ENCODE measurements at places on chromosomes 5 and 9.

DNA sequence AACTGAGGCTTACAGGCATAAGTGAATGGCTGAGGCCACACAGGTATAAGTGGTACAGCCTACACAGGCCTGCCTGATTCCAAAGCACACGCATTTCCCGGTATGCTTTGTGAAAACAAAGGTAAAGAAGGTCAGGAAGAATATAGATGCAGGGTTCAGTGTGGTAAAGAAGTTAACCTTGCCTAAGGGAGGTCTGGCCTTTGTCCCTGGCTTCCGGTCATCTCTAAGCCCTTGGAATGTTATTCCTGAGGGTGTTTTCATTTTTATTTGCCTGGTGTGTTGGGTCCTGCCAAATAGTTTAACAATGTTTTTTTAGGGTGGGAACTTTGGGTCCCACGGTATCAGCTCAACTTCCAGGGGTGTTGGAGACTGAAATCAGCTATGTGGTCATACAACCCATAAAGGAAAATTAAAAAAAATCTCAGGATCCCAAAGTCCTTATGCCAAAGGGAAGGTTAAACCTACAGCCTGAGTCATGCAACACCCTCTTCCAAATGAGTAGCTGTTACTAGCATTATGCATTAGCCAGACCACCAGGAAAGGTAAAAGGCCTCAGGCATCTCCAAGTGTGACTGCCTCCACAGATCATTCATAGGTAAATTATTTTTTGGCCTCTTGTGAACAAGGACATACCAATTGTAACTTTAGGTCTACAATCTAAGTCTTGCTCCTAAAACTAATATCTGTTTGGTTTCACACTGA lies 124.6 kb downstream of the ATP10B start:
- no peak for DNase-seq

DNA sequence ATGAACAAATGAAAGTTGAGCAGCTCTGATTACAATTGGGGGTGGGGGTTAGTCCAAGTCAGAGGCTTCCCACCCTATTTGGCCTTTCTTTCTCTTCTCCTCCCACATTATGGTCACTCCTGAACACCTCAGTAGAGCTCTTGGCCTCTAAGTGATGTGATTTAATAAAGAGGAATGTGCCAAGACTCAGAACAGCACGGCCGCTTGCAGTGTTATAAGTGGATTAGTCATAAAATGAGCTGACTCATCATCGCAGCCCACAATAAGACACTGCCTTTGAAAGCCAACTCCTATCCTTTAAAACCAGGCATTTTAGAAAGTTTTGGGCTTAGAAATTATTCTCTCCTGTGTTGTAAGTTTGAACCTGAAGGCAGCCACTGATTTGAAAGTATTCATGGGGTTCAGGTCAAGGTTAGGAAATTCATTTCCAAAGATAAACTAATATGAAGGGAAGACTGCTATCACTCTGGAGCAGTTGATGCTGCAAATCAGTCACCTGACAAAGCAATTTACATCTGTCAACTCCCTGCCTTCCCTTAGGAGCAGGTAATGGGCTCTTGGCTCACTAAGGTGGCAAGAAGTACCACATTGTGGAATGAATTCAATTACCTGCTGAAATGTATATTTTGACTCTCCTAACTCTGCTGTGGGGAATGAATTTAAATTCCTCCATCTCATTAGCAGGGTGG lies 283.6 kb upstream of the NMUR2 start:
- peak; percentile 95 for DNase-seq

GRCh38 chr5:124660229-124661093 lies 86.0 kb downstream of the ZNF608 start:
- DNase-seq: peak; percentile 81

DNA sequence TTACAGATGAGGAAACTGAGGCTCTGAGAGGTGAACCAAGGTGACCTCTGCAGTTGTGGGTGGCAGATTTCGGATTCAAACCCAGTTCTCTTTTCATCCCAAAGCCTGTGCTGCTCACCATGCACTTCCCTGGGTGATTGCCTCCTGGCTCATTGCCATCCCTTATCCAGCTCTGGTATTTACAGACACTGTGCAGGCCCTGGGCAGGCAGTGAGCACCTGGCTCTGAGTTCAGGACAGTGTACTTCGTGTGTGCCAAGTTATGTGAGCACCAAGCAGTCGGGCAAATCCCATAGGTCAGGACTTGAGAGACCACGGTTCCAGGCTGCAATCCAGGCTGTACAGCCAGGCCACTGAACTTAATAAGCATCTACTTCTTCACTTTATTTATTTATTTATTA lies 1.4 kb downstream of the LRSAM1 start:
- no peak for DNase-seq

GRCh38 chr5:111231119-111231518 lies 6.9 kb downstream of the CAMK4 start:
- no peak for DNase-seq

DNA sequence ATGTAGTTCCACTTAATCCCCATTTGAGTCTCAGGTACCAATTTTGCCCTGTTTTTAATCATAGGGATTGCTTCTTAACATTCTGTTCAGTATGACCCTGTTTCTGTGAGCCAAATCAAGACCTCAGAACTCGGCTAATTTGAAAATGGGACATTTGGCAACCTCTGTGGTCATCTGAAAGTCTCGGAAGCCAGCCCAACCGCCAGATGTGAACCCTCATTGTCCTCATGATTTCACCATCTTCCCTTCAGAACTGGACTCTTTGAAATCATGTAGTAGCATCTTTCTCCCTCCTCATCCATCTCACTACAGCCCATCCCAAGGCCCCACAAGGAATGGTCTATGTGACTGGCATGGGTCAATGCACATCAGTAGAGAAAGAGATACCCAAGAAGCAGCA lies 88.9 kb downstream of the S1PR3 start:
- DNase-seq: no peak

GRCh38 chr5:44150075-44150723 lies 239.0 kb downstream of the FGF10 start:
- no peak for DNase-seq

DNA sequence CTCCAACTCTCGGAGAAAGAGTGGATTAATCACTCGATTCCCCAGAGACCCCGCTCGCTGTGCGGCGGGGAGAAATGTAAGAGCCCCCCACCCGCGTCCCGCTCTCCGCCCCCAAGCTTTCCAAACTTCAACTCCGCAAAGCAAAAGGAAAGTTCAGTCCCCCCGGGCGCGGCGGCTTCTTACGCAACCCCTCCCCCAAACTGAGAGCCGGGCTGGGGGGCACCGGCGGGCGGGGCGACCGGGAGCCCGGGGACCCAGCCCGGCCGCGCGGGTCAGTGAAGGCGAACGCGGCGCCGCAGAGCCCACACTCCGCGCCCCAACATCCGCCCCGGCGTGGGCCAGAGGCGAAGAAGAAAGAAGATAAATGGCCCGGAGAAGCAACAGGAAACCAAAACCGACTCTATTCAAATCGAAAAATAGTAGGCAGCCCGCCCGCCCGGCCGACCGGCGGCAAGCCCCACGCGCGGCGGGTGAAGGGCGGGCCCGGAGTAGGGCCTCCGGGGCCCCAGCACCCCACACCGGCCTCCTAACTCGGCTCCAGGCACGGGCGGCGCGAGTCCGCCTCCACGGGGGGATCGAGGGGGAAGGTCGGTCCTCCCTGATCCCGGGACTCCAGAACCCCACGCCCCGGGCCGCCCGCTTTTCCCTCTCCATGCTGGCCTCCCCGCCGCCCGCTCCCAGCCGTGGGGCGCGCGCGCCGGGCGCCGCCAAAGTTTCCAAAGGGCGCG lies 720 bp downstream of the NOTCH1 start:
- DNase-seq: no peak

GRCh38 chr5:134449167-134449566 lies 37.5 kb upstream of the CDKN2AIPNL start:
- no peak for DNase-seq

DNA sequence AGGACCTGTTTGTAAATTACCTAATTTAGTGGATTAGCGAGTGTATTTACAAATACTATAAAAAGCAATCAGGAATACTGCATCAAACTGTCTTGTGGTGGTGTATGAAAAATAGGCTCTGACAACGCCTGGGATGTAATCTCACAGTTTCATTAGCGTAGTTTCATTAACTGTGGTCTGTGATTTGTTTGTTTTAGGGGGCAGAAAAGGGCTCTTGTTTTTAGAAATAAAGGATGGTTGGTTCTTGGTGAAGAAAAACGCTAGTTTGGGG lies 1.4 kb downstream of the SLC44A1 start:
- no peak for DNase-seq

- DNase-seq: no peak
Measured at GRCh38 chr5:141866096-141866495, 12.1 kb downstream of the PCDH1 start.

DNA sequence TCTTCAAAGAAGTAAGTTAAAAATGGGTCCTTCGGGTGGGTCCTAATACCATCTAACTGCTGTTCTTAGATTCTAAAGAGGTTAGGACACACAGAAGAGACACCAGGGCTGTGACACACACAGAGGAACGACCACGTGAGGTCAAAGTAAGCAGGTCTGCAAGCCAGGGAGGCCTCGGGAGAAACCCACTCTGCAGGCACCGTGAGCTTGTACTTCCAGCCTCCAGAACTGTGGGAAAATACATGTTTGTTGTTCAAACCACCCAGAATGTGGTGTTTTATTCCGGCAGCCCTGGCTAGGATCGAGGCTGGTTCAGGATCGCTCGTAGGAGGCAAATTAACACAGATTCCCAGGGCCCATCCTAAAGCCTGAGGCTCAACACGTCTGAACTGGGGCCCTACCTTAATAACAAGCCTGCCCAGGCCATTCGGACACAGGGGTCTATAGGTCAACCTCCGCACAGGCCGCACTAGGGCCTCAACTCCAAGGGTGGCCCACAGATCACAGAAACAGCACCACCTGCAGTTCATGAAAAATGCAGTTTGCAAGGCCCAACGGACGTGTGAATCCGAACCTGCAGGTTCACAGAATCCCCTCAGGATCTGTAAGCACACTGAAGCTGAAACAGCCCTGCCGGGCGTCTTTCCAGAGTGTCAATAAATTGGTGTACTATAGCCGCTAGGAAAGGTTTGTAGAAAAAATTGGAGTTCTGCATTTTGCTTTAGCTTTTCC lies 7.1 kb downstream of the MED10 start:
- DNase-seq: no peak

DNA sequence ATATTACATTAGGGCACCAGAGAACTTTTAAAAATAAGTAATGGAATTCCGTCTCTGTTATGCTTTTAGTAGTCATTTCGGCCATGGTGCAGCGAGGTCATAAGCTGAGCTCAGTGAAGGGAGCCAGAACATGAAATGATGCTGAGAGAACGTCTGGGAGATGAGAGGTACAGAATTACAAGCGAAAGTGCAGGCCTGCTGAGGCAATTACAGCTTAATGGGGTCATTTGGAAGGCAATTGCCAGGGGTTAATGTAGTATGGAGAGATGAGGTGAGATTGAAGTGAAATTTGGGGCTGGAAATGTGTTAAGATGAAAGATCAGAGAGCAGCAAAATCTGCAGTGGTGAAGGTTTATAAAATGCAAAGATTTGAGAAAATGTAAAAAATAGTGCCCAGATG lies 96.5 kb downstream of the PBX3 start:
- DNase-seq: no peak

- no peak for DNase-seq
Measured at GRCh38 chr5:74161170-74161569, 479.4 kb downstream of the ENC1 start.

DNA sequence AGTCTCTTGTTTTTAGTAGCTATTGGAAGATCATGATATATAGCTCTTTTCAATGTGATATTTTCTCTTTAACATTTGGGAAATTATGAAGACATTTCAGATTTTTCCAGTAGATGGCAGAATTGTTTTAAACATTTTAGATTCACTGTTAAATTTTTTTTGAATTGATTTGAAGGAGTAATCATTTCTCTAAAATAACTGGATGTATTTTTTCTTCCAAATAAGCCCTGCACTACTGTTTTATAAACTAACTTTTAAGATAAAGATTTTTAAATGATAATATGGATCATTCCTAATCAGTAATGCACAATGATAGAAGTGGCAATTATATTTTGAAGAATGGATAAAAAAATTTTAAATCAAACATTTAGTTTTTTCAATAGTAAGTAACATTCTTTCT lies 14.2 kb downstream of the NDUFAF2 start:
- no peak for DNase-seq

DNA sequence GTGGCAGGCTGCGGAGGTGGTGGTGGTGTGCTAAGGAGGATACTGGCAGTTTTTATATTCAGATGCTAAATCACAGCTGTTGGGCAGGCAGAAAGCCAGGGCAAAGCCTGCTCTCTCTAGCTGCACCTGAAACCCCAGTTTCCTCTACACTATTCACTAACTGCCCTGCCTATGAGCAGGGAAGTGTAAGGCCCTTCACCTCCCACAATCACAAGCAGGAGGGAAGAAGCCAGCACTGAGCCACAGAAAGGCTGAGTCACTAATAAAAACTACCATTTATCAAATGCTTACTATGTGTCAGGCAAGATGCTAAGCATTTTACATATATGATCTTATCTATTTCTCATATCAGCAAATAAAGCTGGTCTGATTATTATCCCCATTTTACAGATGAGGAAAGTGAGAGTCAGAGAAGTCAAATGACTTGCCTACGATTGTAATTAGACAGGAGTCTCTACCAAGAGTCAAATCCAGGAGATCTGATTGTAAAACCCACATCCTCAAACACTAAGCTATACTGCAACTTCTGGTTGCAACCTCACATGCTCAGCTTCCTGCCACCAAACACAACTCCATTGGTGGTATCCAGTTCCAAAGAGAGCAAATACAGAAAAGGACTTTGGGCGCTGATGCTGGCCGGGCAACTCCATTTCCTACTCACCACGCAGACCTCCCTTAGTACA lies 17.7 kb upstream of the IL6ST start:
- DNase-seq: no peak

- no peak for DNase-seq
Measured at GRCh38 chr5:175597718-175598117, 60.2 kb upstream of the HRH2 start.

- DNase-seq: no peak
Measured at GRCh38 chr9:134346151-134346550, 19.9 kb downstream of the RXRA start.

- DNase-seq: peak; percentile 98
Measured at GRCh38 chr9:35518225-35518821, 28.4 kb downstream of the RUSC2 start.

Measured in kidney epithelial cell (primary cell).